ENCODE measurements at places on chromosomes 3 and 15.
A peak's percentile ranks its signal among the peaks of the same experiment; 100 is the strongest.

- no peak for DNase-seq
These were observed 7.3 kb downstream of the ADAMTS17 start for GRCh38 chr15:100334456-100334855.

GRCh38 chr3:48468329-48468731 lies 21.8 kb downstream of the ATRIP start:
- DNase-seq: no peak

- no peak for DNase-seq
These were observed 46.9 kb downstream of the ZNF710 start for GRCh38 chr15:90047956-90048575.

DNA sequence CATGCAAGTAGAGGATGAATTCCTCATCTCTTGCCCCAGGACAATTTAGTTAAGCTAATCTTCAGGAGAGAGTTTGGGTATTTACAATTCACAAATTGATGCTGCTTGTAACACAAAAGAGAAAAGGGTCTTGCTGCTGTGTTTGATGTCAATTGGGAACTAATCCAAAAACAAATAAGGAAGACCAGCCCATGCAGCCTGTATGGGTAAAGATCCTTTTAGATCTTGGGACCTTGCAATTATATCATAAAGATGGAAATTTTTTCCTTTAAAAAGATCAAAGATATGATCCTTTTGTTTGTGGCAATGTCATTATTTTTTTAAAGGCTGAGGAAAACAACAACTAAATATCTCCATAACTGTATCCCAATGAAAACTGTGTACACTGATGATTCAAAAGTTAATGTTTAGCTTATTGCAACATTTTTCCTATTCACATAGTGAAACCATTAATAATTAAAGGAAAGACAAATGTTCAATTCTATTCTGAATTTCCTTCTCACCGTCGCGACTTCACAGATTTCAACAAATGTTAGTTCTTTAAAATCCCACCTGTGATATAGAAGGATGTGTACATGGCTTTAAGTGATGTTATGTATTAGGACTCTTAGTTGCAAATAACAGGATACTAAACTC lies 40.2 kb downstream of the TMEM212 start:
- no peak for DNase-seq

DNA sequence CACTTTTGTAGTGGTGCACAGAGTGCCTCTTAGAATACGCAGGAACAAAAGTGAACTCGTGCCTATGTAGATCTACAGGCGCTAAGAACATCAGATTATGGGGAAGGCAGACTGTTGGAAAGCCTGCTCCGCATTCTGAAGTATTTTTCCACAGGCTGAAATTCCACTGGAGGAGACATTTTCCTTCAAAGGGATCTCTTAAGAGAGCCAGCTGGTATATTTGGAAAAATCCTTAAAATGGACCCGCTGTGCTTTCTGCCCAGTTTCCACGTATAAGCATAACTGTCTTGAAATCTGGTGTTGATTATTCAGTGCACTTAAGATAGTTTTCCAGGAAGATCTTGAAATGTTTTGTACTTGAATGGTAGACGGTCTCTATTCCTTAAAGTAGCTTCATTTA lies 34.7 kb upstream of the ICE2 start:
- DNase-seq: no peak

DNA sequence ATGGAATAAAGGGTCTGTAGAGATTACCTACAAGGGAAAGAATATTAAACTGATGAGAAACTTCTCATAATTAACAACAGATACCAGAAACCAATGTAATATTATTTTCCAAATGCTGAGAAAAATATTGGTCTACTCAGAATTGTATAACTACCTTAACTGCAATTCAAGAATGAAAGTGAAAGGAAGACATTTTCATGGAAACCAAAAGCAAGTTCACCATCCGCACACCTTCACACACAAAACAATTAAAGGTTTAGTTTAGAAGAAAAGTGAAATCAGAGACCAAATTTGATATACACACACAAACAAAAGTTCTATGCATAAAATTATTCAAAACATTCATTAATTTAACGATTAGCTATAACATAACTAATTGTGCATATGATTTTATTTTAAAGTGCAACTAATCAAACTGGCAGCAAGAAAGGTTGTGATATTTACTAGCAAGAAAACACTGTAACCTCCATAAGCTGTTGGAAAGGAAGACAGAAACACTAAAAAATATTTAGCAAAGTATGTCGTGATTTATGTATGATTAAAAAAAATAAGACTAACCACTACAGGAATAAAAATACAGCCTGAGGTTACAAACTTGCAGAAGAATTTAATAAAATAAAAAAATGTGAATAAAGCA lies 395.5 kb downstream of the FGF12 start:
- no peak for DNase-seq

- DNase-seq: no peak
These were observed 85.8 kb downstream of the ATP11B start for GRCh38 chr3:182879031-182879611.

DNA sequence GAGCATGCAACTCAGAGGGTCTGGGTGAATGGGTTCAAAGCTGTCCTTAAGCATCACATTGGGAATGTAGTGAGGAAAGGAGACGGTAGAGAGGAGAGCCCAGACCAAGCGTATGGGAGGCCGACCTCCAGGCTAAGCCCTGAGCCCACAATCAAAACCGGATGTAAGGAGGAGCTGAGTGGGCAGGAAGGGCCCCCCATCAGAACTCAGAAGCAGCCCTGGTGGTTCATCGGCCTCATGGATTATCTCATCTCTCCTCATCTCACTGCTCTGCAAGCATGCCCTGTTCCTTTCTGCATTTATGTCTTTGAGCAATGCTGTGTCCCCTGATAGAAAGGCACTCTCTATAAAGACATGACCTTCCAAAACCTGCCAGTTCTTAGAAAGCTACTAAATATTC lies 6.2 kb downstream of the HDC start:
- no peak for DNase-seq

GRCh38 chr15:39248204-39248603 lies 332.7 kb upstream of the THBS1 start:
- DNase-seq: no peak

GRCh38 chr3:147793841-147794240 lies 384.7 kb downstream of the ZIC1 start:
- DNase-seq: no peak

- DNase-seq: no peak
These were observed 162.6 kb downstream of the KLF13 start for GRCh38 chr15:31489281-31489680.

GRCh38 chr3:67325231-67325630 lies 327.1 kb downstream of the KBTBD8 start:
- DNase-seq: no peak

DNA sequence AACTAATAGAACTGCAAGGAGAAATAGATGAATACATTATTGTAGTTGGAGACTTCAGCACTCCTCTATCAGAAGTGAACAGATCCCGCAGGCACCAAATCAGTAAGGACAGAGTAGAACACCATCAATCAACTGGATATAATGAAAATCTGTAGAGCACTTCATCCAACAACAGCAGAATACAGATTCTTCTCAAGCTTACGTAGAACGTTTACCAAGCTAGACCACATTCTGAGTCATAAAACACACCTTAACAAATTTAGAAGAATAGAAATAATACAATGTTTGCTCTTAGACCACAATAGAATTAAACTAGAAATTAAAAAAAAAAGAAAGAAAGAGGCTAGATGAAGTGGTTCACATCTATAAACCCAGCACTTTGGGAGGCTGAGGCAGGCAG lies 70.7 kb upstream of the NEDD4 start:
- no peak for DNase-seq

GRCh38 chr15:76866008-76866407 lies 39.1 kb downstream of the SCAPER start:
- DNase-seq: no peak

GRCh38 chr3:35751207-35751606 lies 111.9 kb downstream of the ARPP21 start:
- DNase-seq: no peak

DNA sequence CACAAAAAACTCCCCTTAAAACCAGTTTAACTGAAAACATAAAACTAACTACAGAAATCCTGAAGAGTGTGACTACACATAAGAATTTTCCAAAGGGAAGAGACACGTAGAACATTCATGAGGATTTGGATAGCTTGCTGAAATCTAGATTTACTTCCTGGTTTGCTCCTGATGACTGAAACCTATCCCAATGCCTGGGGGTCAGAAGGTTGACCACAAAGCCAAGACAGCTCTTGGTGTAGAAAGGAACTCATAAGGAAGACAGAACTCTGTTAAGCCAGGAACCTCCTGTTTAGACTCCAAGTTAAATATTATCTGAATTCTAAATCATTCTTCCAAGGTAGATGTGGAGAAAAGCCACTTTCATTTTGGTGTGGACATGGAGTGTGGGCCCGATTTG lies 92.8 kb downstream of the TFG start:
- DNase-seq: no peak

GRCh38 chr3:157713101-157713500 lies 209.9 kb upstream of the VEPH1 start:
- no peak for DNase-seq

- no peak for DNase-seq
These were observed 15.3 kb upstream of the KBTBD12 start for GRCh38 chr3:127899766-127900165.

- DNase-seq: no peak
These were observed 138.0 kb upstream of the BHLHE40 start for GRCh38 chr3:4841225-4841624.

- peak; percentile 62 for DNase-seq
These were observed 75.1 kb downstream of the SLC12A8 start for GRCh38 chr3:125137358-125138033.

DNA sequence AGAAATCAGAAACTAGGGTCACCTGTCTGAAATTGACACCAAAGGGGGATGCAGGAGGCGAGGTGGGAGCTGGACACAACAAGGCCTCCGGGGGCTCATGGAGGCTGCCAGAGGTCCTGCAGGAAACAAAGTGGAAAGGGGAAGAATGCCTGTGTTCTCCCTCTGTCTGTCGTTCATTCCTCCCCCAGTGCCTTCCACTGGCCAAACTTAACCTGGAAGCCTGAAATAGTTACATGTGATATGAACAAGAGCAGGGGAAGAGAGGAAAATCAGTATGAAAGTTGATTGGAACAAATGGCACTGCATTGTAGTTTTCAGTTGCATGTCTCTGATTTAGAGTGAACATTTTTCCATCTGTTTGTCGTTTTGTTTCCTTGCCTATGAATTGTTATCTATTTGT lies 502.0 kb upstream of the CFAP20DC start:
- no peak for DNase-seq

- DNase-seq: no peak
These were observed 91.2 kb upstream of the PHLDB2 start for GRCh38 chr3:111767756-111768445.

DNA sequence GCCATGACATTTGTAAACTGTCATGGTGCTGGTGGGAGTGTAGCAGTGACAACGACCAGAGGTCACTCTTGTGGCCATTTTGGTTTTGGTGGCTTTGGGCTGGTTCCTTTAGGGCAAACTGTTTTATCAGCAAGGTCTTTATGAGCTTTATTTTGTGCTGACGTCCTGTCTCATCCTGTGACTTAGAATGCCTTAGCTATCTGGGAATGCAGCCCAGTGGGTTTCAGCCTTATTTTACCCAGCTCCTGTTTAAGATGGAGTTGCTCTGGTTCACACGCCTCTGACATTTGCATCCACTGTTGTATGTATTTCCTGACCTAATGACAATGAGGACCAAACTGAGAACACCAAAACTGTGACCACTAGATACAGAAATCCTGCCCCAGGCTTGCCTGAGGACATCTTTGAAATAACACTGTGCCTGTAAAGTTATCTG lies 37.6 kb downstream of the RAB8B start:
- DNase-seq: no peak

DNA sequence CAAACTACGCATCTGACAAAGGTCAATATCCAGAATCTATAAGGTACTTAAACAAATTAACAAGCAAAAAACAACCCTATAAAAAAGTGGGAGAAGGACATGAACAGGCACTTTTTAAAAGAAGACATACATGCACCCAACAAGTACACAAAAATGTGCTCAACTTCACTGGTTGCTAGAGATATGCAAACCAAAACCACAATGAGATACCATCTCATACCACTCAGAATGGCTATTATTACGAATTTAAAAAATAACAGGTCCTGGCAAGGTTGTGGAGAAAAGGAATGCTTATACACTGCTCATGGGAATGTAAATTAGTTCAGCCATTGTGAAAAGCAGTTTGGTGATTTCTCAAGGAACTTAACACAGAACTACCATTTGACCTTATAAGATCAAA lies 175.6 kb upstream of the MLF1 start:
- no peak for DNase-seq

GRCh38 chr3:105899516-105899915 lies 30.7 kb upstream of the CBLB start:
- DNase-seq: peak; percentile 29

DNA sequence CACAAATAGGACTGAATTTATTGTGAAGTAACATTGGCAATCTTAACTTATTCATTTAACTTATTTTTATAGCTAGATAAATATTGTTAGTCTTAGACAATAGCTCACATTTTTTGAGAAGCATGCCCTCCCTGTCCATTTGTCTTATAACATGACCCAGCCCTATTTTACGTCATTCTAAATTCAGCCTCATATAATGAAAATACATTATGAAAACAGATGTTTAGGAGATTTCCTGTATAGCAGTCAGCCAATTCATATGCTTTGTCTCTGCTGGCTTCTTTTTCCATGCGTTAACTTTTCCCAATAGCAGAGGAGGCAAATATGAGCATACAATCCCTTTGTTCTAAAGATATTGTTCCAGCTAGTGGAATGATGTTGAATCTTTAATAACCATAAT lies 29.3 kb downstream of the CD200 start:
- DNase-seq: no peak

- peak; percentile 60 for DNase-seq
These were observed 643 bp downstream of the CDAN1 start for GRCh38 chr15:42736178-42736792.

DNA sequence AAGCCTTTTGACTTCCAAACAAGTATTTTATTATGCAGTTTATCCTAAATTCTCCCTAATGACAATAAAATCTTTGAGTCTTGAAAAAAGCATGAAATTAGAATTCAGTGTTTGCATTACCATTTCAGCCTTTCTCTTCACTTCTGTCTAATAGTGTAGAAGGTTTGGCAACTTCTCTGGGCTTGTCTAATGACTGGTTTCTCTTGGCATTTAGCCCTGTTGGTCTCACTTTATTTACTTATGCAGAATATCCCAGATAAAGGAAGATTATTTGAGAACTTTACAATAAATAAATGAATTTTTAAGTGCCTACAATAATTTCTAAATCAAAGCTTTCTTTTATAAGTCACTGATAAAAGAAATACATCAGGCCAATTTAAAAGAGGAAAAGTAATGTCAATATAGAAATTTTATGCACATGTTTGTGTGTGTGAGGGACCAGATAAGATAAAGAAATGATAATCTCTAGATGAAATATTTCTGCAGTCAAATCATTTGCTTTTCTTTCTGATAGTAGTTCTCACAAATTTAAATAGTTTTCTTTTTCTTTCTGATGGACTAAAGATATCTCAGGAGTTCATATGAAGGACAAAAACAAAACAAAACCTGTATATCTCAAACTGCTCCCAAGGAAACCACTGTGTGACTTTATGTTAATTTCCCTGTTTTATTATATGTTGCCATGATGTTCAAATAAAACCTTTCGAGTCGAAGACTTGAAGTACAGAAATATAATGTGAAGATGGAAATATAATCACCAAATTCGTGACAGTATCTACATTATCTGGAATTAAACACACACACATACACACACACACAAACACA lies 533.1 kb upstream of the CBLB start:
- no peak for DNase-seq

Measured in hepatic stellate cell (primary cell).